Fibroblast of skin of left biceps (primary cell): ENCODE measurements at places on chromosomes 2 and 18.

GRCh38 chr2:126795656-126796055 is 103.0 kb upstream of the TEX51 start:
- DNase-seq = no peak

GRCh38 chr2:219473511-219473910 is 25.2 kb upstream of the GMPPA start:
- DNase-seq = no peak

GRCh38 chr18:41338341-41338740 is 616.7 kb upstream of the PIK3C3 start:
- DNase-seq = no peak

- no peak for DNase-seq
Measured at GRCh38 chr2:67515056-67515455, 117.9 kb downstream of the ETAA1 start.

DNA sequence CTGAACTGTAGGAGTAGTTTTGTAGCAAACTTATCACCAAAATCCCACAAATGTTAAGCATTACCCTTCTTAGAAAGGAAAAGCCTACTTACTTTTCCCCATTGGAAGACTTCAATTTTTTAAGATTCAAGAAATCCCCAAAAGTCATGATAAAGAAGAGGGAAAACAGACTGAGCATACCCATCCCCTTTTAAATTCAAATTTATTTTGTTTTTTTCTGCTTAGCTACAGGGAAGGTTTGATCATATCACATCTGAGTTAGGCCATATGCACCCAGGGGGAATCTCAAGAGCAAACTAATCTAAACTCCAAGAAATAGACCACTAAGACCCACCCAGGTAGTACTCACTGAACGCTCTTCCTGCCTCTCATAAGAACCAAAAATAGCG is 174.6 kb downstream of the TGIF1 start:
- DNase-seq = no peak

GRCh38 chr2:134412639-134412999 is 158.7 kb downstream of the MGAT5 start:
- DNase-seq = no peak
